ENCODE measurements at places on chromosomes 1 and 21. TPM values are rescaled to one million over a fixed set of nuclear protein-coding genes. Genes with fewer than 3 reads are reported as not detected.

Gene CASQ1
- total RNA-seq: 0.25 TPM

Gene LRRN2
- 3.3 TPM for total RNA-seq

Gene TDRD5
- not detected for total RNA-seq

Gene MIXL1
- 0.17 TPM for total RNA-seq

DNA sequence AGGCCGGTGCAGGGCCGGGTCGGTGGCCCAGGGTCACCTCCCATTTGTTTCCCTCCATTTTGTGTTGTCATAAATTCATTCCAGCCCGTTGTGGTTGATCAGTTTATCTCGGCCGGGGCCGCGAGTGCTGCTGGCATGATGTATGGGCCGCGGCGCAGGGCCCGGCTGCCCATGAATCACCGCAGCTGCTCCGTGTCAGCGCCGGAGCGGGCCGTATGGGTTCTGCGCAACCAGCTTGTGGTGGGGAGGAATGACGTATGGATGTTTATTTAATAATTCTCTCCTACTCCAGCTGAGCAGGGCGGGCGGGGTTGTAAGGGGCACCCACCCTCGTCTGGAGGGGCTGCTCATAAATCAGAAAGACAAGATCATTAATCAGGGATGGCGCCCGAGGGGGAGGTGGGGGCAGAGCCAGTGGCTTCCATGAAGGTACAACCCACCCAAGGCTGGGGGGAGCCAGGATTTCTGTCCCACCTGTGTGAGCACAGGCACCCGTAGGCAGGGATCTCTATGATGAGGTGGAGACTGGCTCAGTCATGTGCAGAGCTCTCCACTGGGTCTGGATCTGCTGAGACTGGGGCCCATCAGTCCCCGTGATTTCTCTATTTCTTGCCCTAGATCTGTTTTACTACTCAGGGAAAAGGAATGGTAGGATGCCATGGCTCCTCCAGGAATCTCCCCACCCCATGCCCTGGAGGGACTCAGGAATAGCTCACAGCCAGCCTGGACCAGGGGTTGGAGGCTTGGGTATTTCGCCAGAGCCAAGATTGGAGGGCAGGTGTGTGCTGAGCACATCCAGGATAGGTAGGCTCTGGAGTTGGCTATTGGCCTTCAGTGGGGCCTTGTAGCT, 27.8 kb downstream of the TMEM53 start:
- no peak for DNase-seq

DNA sequence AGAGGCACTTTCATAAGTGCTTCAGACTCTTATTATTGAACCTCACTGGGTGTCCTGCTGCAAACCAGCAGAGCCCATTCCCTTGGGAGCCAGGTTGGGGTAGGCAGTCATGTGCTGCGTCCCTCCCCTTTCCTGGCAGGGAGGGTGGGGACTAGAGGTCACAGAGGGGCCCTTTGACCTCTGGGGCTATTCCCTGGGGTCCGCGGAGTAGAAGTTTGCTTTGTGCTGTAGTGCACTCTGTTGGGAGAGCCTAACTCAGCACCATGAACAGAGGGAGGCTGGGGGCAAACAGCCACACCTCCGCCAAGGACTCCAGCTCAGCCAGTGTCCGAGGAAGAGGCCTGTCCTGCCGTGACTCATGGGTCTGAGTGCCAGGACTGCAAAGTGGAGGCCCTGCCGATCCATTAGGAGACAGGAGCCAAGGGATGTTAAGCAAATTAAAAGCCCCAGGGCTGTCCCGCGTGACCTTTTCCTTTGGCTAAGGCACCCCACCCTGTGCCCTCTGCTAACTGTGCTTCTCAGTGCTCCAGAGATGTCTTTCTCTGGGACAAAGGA, 3.0 kb upstream of the IGSF21 start:
- no peak for DNase-seq

- DNase-seq: peak; percentile 58
Observed at GRCh38 chr1:206506405-206507283, 687 bp upstream of the RASSF5 start.

DNA sequence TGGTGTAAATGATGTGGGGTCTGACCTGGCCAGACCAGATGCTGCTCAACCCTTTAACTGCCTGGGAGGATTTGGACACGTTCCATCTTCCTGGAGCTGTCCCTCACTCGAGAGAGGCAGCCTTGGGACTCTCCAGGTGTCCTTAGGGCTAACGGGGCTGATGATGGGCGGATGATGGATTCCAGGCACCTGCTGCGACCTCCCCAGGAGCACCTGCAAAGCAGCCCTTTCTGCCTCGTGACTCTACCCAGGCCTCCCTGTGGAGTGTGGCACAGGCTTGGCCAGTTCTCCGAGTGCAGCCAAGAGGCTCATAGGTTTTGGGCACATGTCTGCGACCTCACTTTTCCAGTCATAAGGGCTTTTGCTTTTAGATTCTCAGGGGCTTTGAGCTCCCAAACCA, 12.3 kb upstream of the TRIM17 start:
- no peak for DNase-seq

DNA sequence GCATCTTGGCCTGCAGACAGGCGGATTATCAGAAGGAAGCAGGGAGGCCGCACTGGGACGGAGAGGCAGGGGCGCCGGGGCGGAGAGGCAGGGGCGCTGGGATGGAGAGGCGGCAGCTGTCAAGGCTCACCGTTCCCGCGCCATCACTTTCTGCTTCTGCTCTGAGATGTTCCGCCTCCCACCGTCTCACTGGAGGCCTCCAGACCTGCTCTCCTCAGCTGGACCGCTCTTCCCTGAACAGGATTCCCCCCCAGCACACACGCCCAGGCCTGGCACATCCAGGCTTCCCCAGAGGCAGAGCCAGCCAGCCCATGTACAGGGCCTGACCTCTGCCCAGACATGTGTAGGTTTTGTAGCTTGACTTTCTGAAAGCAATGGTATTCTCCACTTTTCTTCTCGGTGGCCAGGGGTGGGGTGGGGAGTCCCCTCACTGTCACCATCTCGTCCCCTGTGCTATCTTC, 84.1 kb downstream of the RIPK4 start:
- no peak for DNase-seq

- no peak for DNase-seq
Observed at GRCh38 chr1:212514056-212514614, 81.4 kb downstream of the NENF start.

DNA sequence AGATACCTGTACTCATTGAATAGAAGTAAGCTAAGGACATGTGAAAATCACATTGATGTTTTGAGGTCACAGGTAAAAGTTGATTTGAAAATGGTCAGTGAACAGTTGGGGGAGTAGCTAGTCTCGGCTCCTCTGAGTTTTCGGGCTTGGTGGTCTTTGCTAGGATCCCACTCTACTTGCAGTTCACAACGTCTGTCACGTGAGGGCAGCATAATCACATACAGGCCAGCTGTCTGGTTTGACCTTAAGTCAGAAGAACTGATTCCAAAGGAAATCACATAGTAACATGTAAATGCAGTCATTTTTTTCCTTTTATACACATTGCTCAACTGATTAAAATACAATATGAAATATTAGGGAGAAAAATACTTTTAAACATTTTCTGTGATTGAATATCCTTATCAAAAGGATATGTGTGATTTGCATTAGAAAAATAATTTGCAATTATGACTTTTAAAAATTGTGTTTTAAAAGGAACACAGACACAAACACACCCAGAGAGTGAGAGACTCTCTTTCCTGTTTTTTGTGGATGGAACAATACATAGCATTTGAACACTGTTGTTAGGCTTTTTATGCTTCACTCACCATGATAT, 21.8 kb upstream of the PDC start:
- no peak for DNase-seq

- DNase-seq: no peak
Observed at GRCh38 chr21:27825035-27825434, 858.1 kb upstream of the ADAMTS5 start.

- DNase-seq: no peak
Observed at GRCh38 chr1:207073906-207074820, 14.5 kb upstream of the C4BPB start.
